H1 (cell line): ENCODE measurements at places on chromosomes 2 and 18. TPM values are rescaled to one million over a fixed set of nuclear protein-coding genes. Genes with fewer than 3 reads are reported as not detected.

TEX44 gene
- not detected in 2 replicates for total RNA-seq

GALNT5 gene
- total RNA-seq: 0.06 TPM in 1 of 2 replicates, not detected in the other

TGFBRAP1 gene
- total RNA-seq: 20.2 and 21.9 TPM in 2 replicates

L3MBTL4 gene
- total RNA-seq: 2.1 and 2.4 TPM in 2 replicates

POTEJ gene
- not detected in 2 replicates for total RNA-seq

MC5R gene
- total RNA-seq: 0.31 and 0.37 TPM in 2 replicates

LYG1 gene
- total RNA-seq: 0.86 TPM in 1 of 2 replicates, not detected in the other
